ENCODE measurements at places on chromosomes 4 and X. TPM values are rescaled to one million over a fixed set of nuclear protein-coding genes. Genes with fewer than 3 reads are reported as not detected.

The CENPVL2 gene
- not detected for total RNA-seq

The VCX3A gene
- total RNA-seq = not detected

The ELF4 gene
- 32.9 TPM for total RNA-seq

The WAS gene
- total RNA-seq = 0.73 TPM

The TMEM255A gene
- not detected for total RNA-seq

The DMD gene
- total RNA-seq = 12.6 TPM

The KCTD8 gene
- total RNA-seq = 0.80 TPM

The PRKG2 gene
- total RNA-seq = not detected

The FRAS1 gene
- total RNA-seq = 3.6 TPM

The SFRP2 gene
- not detected for total RNA-seq

The FUNDC2 gene
- 53.3 TPM for total RNA-seq

The REPS2 gene
- 2.6 TPM for total RNA-seq
